ENCODE measurements at places on chromosomes 12 and 14. TPM values are rescaled to one million over a fixed set of nuclear protein-coding genes. Genes with fewer than 3 reads are reported as not detected.
A peak's percentile ranks its signal among the peaks of the same experiment; 100 is the strongest.

The PIWIL1 gene
- total RNA-seq: not detected

The BCL2L14 gene
- total RNA-seq: 2.5 TPM

The KRT77 gene
- not detected for total RNA-seq

The TMTC2 gene
- 0.94 TPM for total RNA-seq

The EML1 gene
- 1.3 TPM for total RNA-seq

The PRB4 gene
- not detected for total RNA-seq

The SPTLC2 gene
- total RNA-seq: 18.1 TPM

The MBIP gene
- total RNA-seq: 46.0 TPM

DNA sequence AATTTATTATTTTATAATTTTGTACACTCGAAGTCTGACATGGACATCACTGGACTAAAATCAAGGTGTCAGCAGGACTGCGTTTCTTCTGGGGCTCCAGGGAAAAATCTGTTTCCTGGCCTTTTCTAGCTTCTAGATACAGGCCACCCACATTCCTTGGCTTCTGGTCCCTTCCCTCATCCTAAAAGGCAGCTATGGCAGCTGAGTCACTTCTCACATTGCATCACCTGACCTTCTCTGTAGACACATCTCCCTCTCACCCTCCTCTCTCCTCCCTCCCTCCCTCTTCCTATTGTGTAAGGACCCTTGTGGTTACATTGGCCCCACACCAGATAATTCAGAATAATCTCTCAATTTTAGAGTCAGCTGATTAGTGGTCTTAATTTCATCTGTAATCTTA lies 92.4 kb downstream of the RPS6KA5 start:
- DNase-seq: no peak

GRCh38 chr14:26917086-26917485 lies 319.3 kb upstream of the NOVA1 start:
- DNase-seq: no peak

DNA sequence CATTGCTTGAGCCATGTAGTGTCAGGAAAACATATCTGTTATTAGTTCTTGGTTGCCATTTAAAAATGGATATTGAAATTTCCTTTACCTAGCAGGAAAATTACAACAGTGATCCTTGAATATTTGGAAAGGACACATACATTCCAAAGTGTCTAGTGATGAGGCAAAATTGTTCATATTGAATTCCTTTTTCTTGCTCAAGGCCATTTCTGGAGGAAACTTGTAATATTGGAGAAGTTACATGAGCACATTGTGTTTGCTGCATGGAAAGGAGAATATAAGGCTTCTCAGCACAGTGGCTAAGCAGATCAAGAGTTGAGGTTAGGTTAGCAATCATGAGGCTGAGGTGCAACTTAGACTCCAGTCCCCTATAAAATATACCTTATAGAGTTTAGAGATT lies 121.9 kb downstream of the PDE3A start:
- DNase-seq: no peak

DNA sequence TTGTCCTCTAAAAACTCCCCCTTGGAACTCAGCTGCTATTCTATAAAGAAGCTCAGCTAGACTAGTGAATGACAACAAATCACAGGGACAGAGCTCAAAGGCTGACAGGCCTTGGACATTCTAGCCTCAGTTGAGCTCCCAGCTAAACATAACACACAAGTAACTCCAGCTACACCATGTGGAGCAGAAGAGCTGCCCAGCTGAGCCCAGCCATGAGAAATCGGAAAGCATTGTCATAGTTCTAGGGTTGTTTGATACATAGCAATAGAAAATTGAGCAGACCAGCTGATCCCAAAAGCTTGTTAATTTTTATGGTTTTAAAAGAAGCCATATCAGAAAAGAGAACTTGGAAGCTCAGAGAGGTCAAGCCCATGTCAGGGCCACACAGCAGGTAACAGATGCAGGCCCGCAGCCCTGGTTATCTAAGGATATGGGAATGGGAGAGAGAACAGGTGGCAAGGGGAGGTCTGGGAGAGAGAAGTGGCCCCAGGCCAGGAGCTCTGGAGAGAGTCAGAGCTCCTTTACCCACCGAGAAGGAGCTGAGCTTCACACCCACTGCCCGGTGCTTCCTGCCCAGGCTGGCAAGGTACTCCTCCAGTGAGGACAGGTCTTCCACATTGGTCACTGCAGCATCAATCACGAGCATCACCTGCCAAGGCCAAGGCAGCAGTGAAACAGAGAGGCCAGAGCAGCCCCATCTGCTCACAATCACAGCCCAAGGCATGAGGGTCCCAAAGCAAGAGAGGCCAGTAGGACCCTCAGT lies 2.9 kb downstream of the NGB start:
- DNase-seq: no peak

- DNase-seq: no peak
These were observed 18.6 kb downstream of the AGAP2 start for GRCh38 chr12:57719777-57720605.

GRCh38 chr12:95994476-95994875 lies 1.7 kb downstream of the HAL start:
- no peak for DNase-seq

DNA sequence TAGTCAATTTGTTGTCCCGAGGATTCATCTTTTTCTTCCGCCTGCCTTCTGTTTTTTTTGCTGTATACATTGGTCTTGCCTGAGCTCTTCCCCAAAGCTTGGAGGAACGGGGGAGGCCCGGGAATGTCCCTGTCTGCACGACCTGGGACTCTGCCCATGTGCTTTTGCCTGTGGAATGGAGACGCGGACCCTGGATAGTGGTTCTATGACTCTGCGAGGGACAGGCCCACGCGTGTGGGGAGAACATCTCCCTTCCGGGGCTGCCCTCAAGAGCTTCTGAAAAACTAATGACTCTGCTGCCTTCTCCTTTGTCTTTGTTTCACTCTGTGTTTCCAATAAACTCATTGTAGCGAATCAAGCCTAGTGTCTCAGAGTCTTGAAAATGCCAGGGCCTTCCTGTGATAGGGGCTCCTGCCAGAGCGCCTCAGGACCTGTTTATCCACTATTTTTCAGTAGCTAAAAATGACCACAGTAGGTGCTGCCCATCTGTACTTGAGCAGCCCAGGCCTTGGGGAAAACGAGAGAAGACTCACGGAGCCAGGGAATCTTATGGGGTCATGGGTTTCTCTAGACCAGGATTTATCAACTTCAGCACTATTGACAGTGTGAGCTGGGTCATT lies 12.3 kb downstream of the KRT83 start:
- no peak for DNase-seq

DNA sequence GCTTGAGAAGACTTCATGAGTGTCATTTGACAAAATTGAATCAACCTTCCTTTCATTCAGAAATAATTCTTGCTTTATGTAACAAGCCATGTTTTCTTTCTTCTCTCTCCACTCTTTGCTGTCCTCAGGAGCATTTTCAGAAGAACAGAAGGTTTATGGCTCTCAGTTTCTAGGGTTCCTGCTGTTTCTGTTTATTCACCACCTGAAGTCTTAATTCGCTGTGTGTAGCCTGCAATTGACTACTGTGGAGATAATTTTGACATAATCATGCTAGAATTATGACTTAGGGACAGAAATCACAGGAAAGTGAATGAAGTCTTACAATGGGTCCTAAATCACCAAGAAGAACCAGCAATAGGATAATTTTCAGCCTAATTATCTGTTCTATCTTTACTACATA lies 7.2 kb upstream of the PLEKHG7 start:
- no peak for DNase-seq

- no peak for DNase-seq
These were observed 749.0 kb downstream of the MED13L start for GRCh38 chr12:115528466-115528865.

GRCh38 chr14:51168215-51168613 lies 71.8 kb upstream of the TMX1 start:
- DNase-seq: no peak

- DNase-seq: no peak
These were observed 130.6 kb downstream of the PLEKHA5 start for GRCh38 chr12:19260135-19260534.

DNA sequence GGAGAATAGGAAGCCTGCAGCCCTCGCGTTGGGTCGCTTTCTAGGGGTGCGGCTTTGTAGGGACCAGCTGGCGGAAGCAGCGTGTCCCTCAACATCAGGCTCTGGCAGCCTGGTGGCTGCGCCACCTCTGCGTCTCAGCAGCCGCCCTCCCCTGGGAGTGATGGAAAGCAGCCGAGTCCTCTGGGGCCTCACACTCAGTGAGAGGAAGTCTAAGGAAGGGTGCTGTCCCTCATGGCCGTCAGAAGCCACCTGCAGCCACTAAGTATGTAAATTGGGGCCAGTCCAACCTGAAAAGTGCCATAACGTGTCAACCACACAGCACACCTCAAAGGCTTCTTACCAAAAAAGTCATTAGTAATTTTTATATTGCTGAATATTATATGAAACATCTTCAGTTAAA lies 80.3 kb downstream of the WDR20 start:
- DNase-seq: no peak

DNA sequence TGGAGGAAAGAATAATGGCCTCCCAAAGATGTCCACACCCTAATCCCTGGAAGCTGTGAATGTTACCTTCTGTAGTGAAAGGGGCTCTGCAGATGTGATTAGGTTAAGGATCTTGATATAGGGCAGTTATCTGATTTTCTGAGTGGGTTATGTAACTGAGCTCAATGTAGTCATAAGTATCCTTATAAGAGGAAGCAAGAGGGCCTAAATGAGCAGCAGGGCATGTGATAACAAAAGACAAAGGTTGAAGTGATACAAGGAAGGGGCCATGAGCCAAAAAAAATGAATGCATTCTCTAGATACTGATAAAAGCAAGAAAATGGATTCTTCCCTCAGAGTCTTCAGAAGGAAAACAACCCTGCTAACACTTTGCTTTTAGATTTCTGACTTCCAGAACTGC lies 78.8 kb downstream of the OSBPL8 start:
- DNase-seq: no peak

DNA sequence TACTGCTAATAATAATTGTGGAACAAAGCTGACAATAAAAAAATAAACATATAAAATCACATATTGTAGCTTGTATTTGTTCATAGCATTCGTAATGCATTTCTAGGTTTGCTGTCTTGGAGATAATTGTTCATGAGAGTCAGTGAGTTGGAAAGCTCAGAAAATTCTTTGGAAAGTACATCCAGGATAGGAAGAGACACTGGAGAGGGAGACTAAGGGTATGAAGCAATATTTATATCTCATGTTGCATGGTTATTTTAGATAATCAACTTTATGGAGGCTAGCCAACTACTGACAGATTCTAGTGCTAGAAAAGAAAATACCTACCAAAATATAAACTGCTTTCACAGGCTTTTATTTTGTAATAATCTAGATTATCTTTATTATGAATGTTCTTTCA lies 1095.2 kb downstream of the FSCB start:
- no peak for DNase-seq

GRCh38 chr14:32134448-32135097 lies 57.5 kb downstream of the ARHGAP5 start:
- DNase-seq: no peak

GRCh38 chr12:47819138-47819895 lies 386 bp downstream of the HDAC7 start:
- peak; percentile 32 for DNase-seq

DNA sequence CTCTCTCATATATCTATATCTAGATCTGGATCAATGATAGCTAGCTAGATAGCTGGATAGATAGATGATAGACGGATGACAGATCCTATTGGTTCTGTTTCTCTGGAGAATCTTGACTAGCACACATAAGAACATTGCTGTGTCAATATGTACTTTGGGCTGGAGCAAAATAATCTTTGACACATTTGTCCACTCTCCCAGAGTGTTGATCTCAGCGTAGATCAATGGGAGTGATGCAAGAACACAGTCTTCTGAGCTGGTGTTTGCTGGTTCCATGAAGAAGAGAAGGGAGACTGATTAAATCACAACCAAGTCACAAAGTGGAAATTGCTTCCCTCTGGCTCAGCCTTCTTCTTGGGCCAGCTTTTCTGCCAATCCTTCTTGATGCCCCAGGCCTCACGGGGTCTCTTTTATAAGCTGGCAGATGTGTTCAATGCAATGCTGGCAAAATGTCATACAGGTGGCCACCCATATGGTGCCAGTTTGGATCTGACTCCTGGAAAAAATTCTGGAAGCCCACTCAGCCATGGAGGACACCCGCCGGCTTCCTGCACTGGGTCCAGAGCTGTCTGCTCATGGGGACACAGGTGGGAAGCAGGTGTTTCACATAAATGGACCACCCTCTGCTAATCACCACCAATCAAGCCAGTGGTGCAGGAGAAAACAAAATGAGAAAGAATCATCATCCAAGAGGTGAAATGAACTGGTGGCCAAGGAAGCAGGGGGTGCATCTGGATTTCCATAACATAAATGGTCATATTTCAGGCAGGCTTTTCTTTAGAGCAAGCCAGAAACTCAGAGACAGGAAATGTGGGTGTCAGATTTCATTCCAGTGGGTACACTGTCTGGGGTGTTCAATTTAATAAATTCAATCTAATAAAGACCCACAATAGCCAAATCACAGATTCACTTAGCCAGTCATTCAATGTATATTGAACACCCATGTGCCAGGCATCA lies 310.3 kb downstream of the DPF3 start:
- DNase-seq: no peak

DNA sequence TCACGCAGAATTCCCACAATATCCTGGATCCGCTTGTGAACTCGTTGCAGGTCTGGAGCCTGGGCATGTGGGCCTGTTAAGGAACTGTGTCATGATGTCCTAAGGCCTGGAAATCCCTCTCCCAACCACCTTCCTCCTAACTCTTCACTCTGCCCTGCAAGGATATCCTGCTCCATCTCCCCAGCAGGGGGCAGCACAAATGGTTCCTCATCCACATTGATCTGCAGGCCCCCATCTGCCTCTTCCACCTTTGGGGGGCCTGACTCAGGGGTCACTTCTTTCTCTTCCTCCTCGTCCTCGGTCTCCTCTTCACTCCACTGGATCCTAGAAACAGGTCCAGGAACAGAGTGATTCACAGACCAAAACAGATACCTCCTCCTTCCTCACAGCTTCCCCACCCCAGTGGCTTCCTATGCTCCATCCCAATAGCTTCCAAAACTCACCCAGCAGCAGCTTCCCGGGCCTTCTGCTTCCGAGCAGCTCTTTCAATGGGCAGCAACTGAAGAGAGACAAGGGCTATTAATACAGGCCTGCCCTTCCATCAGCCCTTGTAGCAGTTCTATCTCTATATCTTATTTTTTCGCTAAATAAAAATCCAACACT lies 4.5 kb downstream of the NOP2 start:
- DNase-seq: peak; percentile 66

GRCh38 chr14:35858521-35859209 lies 32.5 kb downstream of the BRMS1L start:
- DNase-seq: no peak

- DNase-seq: no peak
These were observed 33.7 kb downstream of the GALNT4 start for GRCh38 chr12:89490922-89491321.

- no peak for DNase-seq
These were observed 130.3 kb upstream of the DNM1L start for GRCh38 chr12:32548691-32549281.

GRCh38 chr12:62647586-62647985 lies 181.0 kb downstream of the MON2 start:
- DNase-seq: no peak

DNA sequence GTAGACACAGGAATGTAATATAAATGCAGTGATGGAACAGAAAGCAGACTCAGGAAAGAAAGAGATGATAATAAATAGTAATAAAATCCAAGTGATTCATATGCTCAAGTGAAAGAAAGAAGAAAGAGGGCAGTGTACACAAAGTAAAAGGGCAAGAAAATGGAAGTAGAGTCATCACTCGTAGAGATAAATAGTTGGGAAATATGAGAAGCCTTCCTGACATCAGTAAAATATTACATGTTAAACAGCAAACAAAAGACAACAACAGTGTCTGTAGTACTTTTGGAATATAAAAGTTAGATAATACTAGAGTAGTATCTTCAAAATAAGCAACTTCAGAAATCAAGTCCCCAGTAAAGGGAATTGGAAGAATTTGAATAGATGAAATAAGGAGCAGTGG lies 412.3 kb downstream of the RAD51B start:
- DNase-seq: no peak

- no peak for DNase-seq
These were observed 210.9 kb upstream of the FKBP4 start for GRCh38 chr12:2583642-2584401.
